Globus pallidus (tissue), 1 donor: ENCODE measurements at places on chromosomes 3 and 15.

- DNase-seq, result no peak
Measured at GRCh38 chr3:48639944-48640606, 4.8 kb upstream of the SLC26A6 start.

DNA sequence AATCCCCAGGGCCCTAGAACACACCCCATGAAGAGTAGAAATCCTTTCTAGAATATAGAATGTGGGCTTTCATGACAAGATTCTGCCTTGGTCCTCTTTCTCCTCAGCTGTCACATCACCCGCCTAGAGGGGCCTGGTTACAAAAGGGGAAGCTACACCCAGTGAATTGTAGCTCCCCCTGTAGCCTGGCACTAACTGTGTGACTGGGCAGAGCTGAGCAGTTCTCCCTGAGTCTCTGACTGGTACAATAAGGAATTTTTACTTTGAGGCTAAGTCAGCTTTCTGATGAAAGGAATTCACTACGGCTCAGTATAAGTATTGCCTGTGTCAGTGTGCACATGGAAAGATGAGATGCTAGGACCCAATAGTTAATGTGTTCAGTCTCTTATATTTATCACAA, 28.7 kb upstream of the ZNF148 start:
- no peak for DNase-seq

DNA sequence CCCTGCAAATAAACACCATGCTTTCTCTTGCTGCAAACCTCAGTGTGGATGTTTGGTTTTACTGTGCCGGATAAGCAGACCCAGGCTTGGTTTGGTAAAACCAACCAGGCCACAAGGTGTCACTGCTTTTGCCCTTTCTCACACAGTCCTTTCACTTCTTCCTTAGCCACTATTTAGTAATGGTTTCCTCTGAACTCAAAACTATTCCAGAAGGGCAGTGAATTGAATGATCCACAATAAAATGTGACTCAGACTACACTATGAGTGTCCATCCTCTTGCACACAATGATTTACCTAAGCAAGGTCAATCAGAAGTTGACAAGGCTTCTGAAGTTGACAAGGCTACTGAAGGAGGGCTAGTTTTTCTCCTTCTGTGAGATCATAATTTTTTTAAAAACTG, 552.4 kb upstream of the CCDC54 start:
- peak; percentile 40 for DNase-seq

DNA sequence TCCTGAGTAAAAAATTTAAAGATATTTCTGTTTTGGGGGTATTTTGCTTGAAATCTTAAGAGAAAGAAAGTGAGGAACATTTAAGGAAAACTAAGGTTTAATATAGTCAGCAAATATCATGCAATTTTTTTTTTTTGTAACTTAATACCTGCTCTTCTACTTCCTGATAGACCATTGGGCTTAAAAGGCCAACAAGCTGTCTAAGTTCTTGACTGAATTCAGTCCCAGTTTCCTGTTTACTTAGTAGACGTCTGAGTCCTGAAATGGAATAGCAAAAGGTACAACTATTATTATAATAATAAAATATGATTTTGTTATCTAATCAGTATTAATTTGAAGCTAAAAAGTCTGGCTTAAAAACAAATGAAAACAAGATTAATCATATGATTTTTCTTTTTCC, 37.9 kb downstream of the IQCB1 start:
- DNase-seq, result no peak

- DNase-seq, result no peak
Measured at GRCh38 chr3:168801794-168802193, 706.1 kb upstream of the GOLIM4 start.
